ENCODE measurements at places on chromosomes 16 and 17. TPM values are rescaled to one million over a fixed set of nuclear protein-coding genes. Genes with fewer than 3 reads are reported as not detected.

CA10 gene
- 5.3 TPM for total RNA-seq

CBX2 gene
- total RNA-seq = 27.1 TPM

KLHL10 gene
- 76.3 TPM for total RNA-seq

GRCh38 chr17:17406225-17406624, 70.6 kb upstream of the MED9 start:
- peak; percentile 81 for DNase-seq

DNA sequence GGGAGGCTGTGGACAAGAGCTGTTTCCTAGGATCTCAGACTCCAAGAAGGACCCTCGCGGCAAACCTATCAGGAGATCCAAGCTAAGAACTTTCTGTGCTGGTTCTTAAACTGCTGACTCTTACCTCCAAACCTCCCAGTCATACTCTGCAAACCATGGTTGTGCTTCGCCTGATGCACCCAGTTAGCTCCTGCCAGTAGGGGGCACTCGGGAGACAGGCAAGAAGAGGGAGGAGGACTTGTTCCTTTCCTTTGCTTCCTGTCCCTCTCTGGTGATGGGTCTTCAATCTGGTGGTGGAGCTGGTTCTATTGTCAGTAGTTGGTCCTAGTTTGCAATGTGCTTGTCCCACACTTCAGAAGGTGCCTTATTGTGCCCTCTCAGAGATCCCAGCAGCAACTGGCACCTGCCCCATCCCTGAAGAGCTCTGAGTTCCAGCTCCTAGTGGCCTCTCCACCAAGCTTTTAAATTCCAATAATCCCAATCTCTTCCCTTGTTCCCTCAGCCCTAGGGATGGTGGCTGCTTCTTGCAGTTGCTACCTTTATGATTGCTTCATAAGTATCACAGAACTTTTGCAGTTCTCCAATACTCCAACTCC, 113.5 kb upstream of the RPL38 start:
- peak; percentile 75 for DNase-seq

- DNase-seq = no peak
These were observed 521.7 kb upstream of the EEF2KMT start for GRCh38 chr16:5619304-5619703.

GRCh38 chr16:57233944-57234706, 10.9 kb upstream of the ARL2BP start:
- no peak for DNase-seq

- DNase-seq = no peak
These were observed at the start of gene GALR2 for GRCh38 chr17:76074390-76075363. Gene GALR2, plus strand, starts transcription at chr17:76074781. Its CDS starts 103 bp downstream, at chr17:76074884.

- DNase-seq = no peak
These were observed 40.6 kb downstream of the GRIN2A start for GRCh38 chr16:10141671-10142070.

- peak; percentile 50 for DNase-seq
These were observed 20.0 kb upstream of the WFIKKN1 start for GRCh38 chr16:610513-611381.

DNA sequence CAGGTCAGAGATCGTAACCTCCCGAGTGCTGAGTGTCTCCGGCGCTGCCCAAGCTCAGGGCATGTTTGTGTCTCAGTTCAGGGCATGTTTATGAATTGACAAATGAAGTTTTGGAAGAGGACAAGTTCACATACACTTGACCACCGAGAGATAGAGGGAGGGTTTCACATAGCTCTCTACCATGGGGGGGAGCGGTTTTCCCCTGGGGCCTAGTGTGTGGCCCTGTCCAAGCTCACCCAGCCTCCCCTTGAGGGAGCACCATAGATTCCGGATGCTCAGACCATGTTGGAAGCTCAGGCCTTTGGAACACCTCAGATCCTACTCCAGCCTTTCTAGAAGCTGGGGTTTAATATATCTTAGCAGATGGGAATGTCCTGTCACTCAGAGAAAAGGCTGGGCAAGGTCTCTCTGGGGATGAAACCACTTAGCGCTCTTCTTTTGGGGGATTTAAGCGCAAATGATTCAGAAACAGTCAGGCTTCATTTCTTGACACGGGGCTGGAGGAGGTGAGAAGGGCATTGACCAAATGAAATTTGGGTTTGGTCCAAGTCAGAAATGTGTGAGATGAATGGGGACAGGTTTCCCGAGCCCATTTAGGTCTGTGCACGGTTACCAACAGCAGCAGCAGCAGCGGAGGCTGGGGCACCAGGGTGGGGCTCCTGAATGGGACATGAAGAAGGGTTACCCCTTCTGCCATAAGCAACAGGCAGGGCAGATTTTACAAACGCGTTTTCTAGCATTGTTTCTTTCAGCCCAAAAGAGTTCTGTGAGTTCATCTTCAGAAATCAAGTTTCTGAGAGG, 96.6 kb downstream of the METRNL start:
- no peak for DNase-seq

GRCh38 chr17:5915337-5915736, 154.8 kb upstream of the WSCD1 start:
- no peak for DNase-seq

GRCh38 chr17:327971-328370, 24.6 kb downstream of the RPH3AL start:
- DNase-seq = no peak

DNA sequence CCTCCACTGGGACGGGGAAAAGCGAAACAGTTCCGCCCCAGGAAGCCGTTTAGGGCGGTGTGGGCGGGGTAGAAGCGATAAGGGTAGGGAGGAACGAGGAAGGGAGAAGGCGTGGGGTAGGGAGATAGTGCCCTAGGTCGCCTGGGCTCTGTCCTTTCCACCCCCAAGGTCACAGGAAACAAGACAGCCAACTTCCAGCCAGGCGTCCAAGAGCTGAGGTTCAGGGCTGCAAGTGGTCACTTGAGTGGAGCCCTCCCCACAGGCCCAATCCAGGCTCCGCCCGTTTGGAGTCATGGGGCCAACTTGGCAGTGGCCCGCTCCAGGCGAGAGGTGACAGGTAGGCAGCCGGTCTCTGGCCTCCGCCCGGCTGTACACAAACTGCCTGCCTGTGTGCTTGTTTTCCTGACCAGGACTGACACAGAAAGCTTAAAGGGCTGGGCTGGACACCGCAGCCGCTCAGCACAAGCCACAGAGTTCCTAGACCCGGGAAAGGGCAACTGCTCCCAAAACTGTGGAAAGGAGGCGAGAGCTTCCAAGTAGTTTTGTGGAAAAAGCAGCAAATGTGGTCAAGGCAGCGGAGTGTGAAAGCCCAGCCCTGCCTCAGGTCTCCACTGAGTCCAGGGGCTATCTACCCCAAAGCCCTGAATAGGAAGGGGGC, at the start of gene RILP:
RILP (minus strand) TSS at position 23 of the 658 bp plus-strand sequence. CDS start 62 bp downstream, outside the sequence.
- peak; percentile 90 for DNase-seq

DNA sequence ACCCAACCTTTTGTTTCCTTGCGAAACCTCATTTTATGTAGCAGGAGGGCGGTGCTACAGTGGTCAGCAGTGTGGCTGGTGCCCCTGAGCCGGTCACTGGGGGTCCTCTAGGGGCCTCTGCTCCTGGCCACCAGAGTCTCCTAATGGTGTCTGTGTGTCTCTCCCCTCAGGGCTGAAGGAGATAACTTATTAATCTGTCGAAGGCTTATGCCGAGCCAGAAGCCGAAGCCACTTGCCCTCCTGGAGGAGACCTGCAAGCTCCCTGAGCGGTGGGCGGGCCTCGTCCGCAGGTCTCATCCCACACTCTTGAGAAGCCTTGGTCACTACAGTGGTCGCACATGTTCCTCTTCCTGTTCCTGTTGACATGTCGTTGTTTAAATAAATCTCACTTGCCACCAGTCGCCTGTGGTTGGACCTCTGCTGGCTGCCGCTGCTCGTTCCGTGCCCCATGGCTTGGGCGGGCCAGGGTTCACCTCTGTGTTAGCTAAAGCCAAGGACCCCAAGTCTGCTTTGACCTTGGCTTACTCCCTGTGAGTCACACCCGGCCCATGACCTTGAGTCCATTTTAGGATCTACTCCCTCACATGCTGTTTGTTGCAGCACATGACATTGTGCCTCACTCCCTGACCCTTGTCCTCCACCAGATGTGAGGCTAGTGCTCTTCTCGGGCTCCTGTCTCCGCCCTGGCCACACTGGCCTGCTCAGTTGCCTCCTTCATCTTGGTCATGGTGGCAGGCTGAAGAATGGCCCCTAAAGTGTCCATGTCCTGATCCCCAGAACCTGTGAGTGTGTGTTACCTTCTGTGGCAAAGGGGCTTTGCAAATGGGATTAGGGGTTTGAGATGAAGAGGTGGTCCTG, 38.7 kb upstream of the AQP8 start:
- DNase-seq = peak; percentile 52

DNA sequence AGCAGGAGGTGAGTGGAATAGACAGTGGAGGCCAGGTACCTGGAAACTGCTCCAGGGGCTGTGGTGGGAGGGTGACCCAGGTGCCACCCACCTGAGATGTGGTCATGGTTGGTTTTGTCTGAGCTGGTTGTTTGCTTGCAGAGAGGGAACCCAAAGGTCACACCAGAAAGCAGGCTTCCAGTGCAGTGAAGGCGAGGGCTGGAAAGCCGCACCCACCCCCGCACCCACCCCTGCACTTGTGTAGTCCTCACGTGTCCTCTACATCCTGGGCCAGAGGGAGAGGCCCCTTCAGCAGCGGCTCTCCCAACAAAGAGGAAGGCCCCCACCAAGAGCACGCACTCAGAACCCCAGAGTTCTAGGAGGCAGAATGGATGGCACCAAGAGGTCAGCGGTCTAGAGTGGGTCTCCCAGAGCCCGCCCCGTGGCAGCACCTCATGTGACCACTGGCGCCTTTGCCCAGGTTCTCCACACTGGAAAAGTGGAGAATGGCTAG, 92.6 kb upstream of the CBX4 start:
- no peak for DNase-seq

All from testis (tissue), 5 donors.